Frontal cortex (tissue), 4 donors: ENCODE measurements at places on chromosomes 3 and 15. TPM values are rescaled to one million over a fixed set of nuclear protein-coding genes. Genes with fewer than 3 reads are reported as not detected.

- DNase-seq, result no peak
These were observed 39.3 kb upstream of the SLC22A13 start for GRCh38 chr3:38226273-38226672.

DNA sequence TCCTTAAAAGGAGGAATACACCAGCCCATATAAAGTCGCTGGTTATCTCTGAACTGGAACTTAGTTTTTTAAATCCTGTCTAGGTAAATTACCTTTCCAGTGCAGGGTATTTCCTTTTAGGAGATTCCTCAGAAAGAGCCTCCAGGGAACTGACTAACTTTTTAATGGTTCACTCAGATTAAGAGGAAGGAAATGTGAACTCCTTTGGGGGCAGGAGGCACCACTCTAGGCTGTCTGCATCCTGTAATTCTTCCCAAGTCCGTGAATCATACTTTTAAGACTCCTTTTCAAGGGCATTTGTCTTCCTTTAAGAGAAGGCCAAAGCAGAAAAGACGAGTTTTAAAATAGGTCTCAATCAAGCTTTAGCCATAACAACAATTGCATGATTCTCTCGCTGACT lies 871.2 kb upstream of the NR2F2 start:
- no peak for DNase-seq

MUSTN1 gene
- total RNA-seq, result not detected

PLA2G4F gene
- not detected for total RNA-seq
